ENCODE measurements at places on chromosomes 11 and 22. TPM values are rescaled to one million over a fixed set of nuclear protein-coding genes. Genes with fewer than 3 reads are reported as not detected.
A peak's percentile ranks its signal among the peaks of the same experiment; 100 is the strongest.

The CPSF7 gene
- total RNA-seq = 46.9 TPM

The MMP8 gene
- not detected for total RNA-seq

The SCGB1A1 gene
- total RNA-seq = not detected

- peaks cover 2% of the 10 kb centered on the region for H3K36me3 ChIP-seq
- no peaks in the 10 kb centered on the region for H3K27me3 ChIP-seq
- peak overlapping the region; percentile 98 for H3K27ac ChIP-seq
- H3K4me1 ChIP-seq = peaks cover 19% of the 10 kb centered on the region
Measured at GRCh38 chr11:46615756-46616155, 1.3 kb downstream of the HARBI1 start.

DNA sequence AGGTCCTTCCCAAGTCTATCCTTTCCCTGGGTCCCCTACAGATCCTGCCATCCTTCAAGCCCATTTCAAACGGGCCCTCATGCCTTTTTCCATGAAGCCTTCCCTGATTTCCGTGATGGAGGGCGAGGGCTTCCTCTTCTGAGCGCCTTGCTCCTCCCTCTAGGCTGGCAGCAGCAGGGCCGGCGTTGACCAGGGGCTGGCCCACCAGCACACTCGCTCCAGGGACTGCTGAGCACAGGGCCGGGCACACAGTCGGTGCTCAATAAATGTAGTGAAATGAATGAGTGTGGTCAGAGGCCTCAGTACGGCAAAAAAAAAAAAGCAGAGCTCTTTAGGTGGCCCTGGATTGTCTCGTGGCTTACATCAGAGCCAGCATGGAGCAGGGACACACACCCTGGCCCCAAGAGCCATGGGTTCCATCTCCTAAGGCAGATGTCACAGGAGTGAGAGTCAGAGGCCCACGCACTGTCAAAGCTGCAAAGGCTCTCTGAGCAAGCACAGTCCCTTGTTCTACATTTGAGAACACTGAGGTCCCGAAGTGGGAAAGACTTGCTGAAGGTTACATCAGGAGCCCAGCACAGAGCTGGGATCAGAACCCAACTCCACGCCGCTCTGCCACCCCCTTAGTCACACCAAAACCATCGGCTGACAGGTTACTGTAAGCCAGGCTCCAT is 3.1 kb downstream of the IL2RB start:
- no peak overlapping the region for H3K27ac ChIP-seq
- H3K4me3 ChIP-seq = no peak overlapping the region
- H3K27me3 ChIP-seq = no peaks in the 10 kb centered on the region
- no peak for DNase-seq

DNA sequence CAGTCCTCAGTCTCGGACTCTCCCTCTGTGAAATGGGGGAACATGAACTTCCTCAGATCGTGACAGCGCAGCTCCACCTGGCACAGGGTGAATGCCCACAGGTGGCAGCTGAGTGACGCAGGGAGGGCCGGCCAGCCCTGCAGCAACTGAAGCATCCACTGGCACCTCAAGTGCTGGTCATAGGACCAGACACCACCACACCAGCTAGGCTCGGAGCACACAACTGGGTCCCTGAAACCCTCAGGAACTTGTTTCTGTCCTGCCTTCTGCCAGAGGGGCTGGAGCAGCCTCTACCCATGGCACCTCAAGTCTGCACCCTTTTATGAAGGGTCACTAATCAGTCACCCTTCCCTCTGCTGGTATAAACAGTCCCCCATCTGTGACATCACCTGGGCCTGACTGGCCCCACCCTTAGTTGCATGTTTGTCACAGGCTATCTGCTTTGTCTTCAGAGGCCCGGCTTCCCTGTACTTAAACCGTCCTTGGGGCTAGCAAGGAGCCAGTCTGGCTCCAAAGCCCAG is 7.4 kb upstream of the CDC42BPG start:
- DNase-seq = no peak
- peaks cover 6% of the 10 kb centered on the region for H3K4me1 ChIP-seq
- H3K4me3 ChIP-seq = no peak overlapping the region

GRCh38 chr11:107682572-107682971 is 29.3 kb downstream of the SLN start:
- no peak overlapping the region for H3K27ac ChIP-seq
- H3K36me3 ChIP-seq = no peaks in the 10 kb centered on the region
- no peak overlapping the region for H3K4me3 ChIP-seq
- no peaks in the 10 kb centered on the region for H3K27me3 ChIP-seq

DNA sequence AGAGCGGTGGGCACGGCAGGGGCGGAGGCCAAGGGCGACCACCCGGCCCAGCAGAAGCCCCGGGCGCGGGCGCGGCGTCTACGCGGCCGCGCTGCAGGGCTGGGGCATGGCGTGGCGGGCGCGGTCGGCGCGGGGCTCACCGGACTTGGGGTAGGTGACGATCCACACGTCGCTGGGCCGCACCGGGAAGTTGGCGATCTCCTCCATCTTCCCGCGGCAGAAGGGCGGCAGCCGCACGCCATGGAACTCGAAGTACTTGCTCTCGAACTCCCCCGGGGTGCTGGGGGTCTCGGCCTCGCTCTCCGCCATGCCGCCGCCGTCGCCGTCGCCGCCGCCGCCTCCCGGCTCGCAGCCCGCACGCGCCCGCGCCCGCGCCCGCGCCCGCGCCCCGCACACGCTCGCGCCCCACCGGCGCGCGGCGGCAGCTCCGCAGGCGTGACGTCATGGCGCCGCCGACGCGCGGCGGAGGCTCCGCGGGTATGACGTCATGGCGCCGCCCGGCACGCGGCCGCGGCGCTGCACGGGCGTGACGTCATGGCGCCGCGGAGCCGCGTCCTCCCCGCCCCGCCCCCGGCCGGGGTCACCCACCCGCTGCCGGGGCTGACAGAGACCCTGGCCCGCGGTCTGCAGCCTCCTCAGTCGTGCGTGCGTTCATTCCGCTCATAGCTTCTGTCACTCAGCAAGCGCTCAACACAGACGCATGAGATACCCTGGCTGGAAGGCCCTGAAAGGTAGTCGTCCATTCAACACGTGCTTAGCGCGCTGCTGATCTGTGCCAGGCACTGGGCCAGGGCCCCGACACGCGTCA is at the start of gene SULT4A1:
TSS of gene SULT4A1 (minus strand) at position 440 of the 808 bp plus-strand sequence. CDS start at position 309, 131 bp downstream.
- DNase-seq = peak; percentile 52
- H3K27me3 ChIP-seq = peaks cover 12% of the 10 kb centered on the region
- H3K36me3 ChIP-seq = no peaks in the 10 kb centered on the region
- H3K4me1 ChIP-seq = no peaks in the 10 kb centered on the region
- peak within 1 kb of the TSS; percentile 50 for H3K4me3 ChIP-seq
- no peak within 1 kb of the TSS for H3K27ac ChIP-seq

- peaks cover 32% of the 10 kb centered on the region for H3K4me1 ChIP-seq
- H3K27me3 ChIP-seq = no peaks in the 10 kb centered on the region
- peak; percentile 60 for DNase-seq
- peak overlapping the region; percentile 91 for H3K27ac ChIP-seq
- no peak overlapping the region for H3K4me3 ChIP-seq
- H3K36me3 ChIP-seq = peaks cover 4% of the 10 kb centered on the region
Measured at GRCh38 chr11:76455331-76455730, 10.5 kb downstream of the EMSY start.

GRCh38 chr11:131748151-131749050 is 378.0 kb downstream of the NTM start:
- no peaks in the 10 kb centered on the region for H3K4me1 ChIP-seq
- no peaks in the 10 kb centered on the region for H3K36me3 ChIP-seq
- H3K4me3 ChIP-seq = no peak overlapping the region
- peak; percentile 76 for DNase-seq
- no peak overlapping the region for H3K27ac ChIP-seq

DNA sequence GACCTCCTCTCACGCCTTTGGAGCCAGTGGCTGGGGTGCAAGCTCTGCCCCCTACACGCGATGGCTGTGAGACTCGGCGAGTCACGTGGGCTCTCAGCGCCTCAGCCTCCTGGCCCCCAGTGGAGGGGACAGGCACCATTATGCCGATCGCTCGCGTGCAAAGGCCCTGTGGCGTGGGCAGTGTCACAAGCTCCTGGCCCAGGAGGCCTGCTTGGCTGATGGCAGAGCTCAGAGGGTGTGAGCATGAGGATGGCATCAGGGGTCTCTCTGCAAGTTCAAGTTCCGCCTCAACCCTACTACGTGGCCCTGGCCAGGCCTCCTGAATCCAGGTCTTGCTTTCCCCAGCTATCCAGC is 90.8 kb upstream of the KCNQ1OT1 start:
- peaks cover 47% of the 10 kb centered on the region for H3K4me1 ChIP-seq
- H3K27ac ChIP-seq = no peak overlapping the region
- DNase-seq = no peak
- no peaks in the 10 kb centered on the region for H3K36me3 ChIP-seq
- H3K27me3 ChIP-seq = no peaks in the 10 kb centered on the region
- no peak overlapping the region for H3K4me3 ChIP-seq

DNA sequence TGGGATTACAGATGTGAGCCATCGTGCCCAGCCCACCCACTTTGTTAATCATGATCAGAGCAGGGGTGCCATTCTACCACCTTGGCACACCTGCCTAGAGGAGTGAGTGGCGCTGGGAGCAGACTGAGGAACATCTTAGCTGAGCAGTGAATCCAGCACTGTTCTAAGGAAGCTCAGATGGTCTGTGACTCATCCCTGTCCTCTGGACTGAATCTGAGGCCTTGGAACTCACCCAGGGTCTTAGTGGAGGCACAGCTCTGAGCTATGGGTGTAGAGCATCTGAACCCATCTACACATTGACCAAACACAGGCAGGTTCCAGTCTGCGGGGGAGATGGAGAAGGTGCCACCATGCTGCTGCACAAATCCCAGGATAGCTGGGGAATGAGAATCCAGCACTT is 14.9 kb downstream of the PGAP2 start:
- no peak overlapping the region for H3K27ac ChIP-seq
- H3K4me3 ChIP-seq = no peak overlapping the region
- peaks cover 5% of the 10 kb centered on the region for H3K36me3 ChIP-seq
- no peaks in the 10 kb centered on the region for H3K4me1 ChIP-seq
- DNase-seq = no peak

DNA sequence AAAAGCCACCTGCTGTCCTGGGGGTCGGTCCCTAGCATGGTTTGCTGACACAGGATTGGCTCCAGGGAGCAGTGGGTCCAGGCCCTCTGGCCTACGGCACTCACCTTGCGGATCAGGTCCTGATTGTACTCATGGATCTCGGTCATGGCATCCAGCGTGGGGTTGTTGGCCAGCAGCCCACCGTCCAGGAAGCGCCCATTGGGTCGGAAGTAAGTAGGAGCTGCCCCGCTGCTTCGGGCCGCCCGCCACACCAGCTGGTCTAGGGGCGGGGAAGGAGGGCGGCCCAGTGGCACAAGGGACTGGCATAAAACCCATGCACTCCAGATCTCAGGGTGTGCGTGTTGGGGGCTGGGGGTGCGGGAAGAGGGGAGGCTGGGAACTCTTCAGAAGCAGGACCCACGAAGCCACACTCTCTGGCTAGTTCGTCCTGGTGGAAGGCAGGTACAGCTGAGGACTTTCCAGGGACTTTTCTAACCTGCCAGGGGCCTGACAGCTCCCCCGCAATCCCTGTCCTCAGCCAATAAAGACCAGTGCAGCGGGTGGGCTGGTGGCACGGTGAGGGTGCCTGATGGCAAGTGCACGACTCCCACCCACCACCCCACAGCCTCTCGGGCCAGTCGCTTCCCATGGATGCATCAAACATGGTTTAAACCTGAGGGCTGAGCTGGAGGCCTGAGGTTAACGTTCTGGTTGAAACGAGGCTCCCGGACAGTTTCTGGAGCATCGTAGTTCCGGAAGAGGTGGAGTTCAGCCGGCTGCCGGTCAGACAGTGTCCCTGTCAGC is 5.1 kb upstream of the BAIAP2L2 start:
- H3K27ac ChIP-seq = no peak overlapping the region
- H3K4me1 ChIP-seq = no peaks in the 10 kb centered on the region
- H3K36me3 ChIP-seq = no peaks in the 10 kb centered on the region
- DNase-seq = no peak
- H3K4me3 ChIP-seq = no peak overlapping the region

DNA sequence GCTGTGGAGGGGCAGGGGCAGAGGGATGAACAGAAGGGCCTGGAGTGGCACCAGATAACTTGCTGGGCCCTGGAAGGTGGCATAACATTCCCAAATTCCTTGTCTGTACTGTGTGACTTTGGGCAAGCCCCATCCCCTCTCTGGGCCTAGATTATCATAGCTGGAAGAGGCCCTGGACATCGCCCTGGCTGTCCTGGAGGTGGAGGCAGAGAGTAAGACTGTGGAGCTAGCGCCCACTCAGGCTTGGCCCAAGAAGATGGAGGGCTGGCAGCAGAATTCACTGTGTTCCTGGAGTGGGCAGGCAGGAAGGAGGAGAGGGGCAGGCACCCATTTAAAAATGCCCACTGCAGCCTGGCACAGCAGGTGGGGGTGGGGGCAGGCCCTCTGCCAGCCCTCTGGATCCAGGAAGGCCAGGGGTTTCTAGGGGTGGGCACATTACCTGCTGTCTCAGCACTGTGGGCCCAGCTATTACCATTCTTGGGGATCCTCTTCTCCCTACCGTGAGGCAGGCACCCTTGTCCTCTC is 22.6 kb downstream of the ARHGEF17 start:
- H3K4me1 ChIP-seq = peaks cover 68% of the 10 kb centered on the region
- no peak overlapping the region for H3K4me3 ChIP-seq
- H3K27me3 ChIP-seq = no peaks in the 10 kb centered on the region
- peak overlapping the region; percentile 88 for H3K27ac ChIP-seq
- peak; percentile 65 for DNase-seq

GRCh38 chr11:62850911-62851806 is 11.8 kb upstream of the WDR74 start:
- peaks cover 10% of the 10 kb centered on the region for H3K4me1 ChIP-seq
- DNase-seq = no peak
- peak overlapping the region; percentile 71 for H3K27ac ChIP-seq
- peaks cover 29% of the 10 kb centered on the region for H3K36me3 ChIP-seq

DNA sequence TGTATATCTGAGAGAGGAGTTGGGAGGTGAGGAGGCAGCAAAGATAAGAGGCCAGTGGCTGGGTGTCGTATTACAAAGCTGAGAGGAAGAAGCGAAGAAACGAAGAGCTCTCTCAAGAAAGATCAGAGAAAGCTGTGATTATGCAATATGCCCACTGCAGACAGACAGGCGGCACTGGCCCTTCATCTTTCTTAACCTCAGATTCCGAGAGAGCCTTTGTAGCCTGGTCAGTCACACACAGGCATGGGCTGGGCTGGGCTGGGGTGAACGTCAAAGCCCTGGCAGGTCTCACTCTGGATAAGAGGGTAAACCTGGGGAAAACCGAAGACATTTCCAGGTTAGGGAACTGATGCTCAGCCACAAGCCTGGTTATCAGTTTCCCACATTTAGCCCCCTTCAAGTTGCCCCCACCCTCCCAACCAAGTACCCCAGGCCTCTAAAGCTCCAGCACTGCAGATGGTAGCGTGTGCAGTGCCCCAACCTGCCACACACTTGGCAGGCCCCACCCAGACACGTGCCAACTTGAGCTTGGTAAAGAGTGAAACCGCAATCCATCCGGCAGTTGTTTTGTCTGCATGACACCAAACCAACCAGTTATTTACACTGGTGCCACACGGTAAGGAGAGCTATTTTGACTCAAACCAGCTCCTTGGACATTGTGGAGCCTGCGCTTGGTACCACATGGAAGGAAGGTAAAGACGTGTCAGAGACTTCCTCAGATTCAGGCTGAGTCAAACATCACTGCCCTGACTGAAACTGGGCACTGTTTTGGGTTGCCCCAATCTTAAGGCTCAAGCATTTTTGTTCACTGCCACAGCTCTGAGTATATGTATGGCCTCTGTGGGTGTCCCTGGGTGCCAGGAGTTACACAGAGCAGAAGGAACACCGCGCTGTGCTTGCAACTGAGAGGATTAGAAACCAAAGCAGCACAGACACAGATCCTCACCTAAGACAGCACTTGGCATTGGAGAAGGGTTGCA is 135.9 kb downstream of the FDX1 start:
- H3K27me3 ChIP-seq = no peaks in the 10 kb centered on the region
- H3K4me1 ChIP-seq = peaks cover 35% of the 10 kb centered on the region
- no peak overlapping the region for H3K27ac ChIP-seq
- no peak overlapping the region for H3K4me3 ChIP-seq
- no peaks in the 10 kb centered on the region for H3K36me3 ChIP-seq

- DNase-seq = peak; percentile 89
- peak overlapping the region; percentile 18 for H3K27ac ChIP-seq
Measured at GRCh38 chr11:69700278-69701140, 3.3 kb downstream of the FGF19 start.

Data from cardiac muscle cell (in vitro differentiated cells and primary cell).